ENCODE measurements at places on chromosomes 7 and 10.

GRCh38 chr7:30433082-30433481 is 45.5 kb downstream of the NOD1 start:
- no peak for DNase-seq

DNA sequence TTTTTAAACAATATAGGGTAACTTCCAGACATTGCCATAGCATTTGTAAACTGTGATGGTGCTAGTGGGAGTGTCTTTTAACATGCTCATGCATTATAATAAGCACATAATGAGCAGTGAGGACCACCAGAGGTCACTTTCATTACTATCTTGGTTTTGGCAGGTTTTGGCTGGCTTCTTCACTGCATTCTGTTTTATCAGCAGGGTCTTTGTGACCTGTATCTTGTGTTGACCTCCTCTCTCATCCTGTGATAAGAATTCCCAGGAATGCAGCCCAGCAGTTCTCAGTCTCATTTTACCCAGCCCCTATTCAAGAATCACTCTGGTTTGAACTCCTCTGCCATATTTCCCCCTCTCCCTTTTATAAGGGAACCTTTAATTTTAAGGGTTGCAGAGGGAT is 91.3 kb downstream of the ZNF467 start:
- no peak for DNase-seq

DNA sequence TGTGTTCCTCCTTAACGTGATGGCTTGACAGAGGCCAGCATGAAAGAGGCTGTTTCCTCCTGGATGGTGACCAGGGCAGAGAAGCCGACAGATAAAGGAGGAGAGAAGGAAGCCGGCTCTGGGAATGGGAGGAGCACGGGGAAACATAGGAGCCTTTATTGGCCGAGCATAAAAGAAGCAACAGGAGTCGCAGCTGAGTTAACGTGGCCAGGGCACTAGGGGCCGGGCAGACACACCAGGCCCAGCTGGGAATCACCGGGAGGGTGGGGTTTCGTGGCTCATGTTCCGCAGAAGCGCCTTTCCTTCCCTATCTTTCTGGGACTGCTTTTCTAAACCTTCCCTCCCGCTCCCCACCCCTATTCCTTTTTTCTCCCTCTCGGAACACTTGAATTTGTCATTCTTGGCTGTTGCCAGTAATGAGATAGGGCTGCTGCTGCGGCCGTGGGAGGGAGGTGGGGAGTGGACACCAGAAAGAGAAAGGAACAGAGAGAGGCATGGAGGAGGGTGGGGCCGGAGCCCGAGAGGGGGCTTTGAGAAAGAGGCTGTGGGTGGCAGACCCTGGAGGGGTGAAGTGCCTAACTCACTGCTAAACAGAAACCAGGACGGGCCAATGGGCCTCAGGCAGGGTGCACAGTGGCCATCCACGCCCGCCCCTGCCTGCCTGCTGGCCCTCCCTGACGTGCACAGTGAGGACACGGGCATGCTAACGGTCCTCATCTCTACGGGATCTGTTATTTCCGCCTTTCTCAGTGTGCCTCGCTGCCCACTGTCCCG is 65.2 kb downstream of the COL13A1 start:
- no peak for DNase-seq

DNA sequence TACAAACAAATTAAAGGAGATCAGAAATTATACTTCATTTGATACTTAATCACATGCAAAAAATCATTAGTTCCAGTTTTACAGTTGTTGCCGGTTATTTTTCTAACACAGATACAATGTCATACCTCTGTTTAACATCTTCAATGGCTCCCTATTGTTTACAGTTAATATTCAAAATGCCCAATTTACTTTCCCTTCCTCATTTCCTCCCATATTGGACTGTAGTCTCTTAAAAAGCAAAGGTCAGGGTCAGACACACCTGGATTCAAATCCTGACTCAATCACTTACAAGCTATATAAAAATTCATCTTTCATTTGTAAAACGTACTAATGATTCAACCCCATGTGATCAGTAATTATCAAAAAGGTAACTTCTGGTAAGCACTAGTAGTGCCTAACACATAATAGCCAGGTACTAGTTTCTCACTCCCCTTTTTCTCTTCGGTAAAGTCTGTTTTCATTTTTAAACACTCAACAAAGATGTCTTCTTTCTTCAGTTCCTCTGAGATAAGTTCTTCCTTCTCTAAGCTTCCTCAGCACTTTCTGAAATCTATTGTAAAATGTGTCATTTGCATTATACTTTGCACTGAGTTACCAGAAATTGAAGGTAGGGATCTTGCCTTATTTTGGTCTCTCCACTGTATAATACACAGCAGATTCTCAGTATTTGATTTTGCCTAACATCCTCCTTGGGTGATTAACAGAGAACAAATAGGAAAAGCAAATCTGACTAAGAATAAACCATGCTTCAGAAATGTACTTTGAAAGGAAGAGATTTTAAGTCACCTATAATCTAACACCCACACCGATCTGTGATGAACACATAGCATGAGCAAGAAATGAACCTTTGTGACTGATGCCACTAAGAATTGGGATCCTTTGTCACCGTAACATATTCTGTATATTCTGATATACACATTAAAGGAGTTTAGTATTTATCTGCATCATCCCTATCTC is 16.1 kb downstream of the KMT2C start:
- no peak for DNase-seq

DNA sequence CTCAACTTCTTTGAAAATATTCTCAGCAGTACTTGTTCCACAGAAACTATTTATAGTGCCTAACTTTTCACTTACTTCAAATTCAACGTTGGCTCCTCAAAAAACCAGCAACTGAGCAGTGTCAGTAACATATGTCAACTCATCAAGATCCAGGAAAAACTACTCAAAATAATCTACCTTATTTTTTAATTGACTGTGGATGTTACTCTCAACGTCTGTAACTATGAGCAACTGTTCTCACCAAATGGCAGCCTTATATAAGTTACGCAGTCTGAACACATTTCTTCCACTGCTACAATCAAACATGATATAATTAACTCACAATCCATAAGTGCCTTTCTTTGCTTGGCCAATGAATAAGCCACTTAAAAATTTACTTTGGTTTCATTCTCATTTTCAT is 77.8 kb downstream of the SP8 start:
- DNase-seq, result no peak

GRCh38 chr10:75605096-75605495 is 173.7 kb downstream of the LRMDA start:
- no peak for DNase-seq

DNA sequence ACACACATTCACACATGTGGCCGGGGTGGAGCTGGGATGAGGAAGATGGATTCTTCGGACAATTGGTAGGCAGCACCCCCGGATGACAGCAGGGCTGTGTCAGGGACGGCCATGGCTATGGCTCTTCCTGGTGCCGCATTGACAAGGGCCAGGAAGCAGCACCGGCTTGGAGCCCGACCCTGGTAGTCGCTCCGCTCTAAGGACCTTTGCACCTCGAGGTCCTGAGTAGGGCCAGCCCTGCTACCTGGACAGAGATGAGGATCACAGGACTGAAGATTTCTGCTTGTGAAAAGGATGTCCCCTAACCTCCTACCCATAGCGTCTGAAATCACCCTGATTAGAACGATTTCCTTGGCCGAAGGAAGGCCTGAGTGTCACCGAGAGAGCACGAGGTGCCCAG is 134.1 kb downstream of the ADARB2 start:
- DNase-seq, result no peak

DNA sequence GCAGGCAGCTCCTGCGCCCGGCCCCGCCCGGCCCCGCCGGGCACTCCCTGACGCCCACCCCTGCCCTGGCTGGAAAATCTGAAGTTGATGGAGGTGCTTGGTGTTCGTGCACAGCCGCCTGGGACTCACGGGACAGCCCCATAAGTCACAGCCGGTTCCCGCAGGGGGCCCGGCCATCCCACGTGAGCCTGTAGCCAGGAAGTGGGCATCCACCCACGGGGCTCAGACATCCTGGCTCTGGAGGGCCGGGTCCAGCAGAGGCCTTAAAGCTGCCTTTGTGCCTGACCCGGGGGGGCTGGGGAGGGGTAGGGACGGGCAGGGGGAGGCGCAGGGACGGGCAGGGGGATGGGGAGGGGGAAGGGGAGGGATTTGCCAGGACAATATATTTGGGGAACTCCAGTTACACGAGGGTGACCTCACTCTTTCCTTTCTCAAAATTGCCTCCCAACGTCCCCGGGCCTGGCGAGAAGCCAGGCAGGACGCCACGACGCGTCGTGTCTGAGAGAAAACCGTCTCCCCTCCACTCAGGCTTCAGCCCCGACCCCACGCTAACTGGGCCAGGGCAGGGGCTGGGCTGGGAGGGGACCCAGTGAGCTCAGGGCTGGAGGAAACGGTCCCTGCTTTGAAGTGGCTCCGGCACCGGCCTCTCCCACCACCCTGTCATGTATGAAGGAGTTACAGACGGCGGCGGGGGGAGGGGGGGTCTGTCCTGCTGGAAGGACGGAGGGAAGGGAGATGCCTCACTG is 82.1 kb upstream of the PDGFA start:
- no peak for DNase-seq

- DNase-seq, result no peak
Observed at GRCh38 chr10:69910561-69910960, 108.9 kb downstream of the COL13A1 start.

DNA sequence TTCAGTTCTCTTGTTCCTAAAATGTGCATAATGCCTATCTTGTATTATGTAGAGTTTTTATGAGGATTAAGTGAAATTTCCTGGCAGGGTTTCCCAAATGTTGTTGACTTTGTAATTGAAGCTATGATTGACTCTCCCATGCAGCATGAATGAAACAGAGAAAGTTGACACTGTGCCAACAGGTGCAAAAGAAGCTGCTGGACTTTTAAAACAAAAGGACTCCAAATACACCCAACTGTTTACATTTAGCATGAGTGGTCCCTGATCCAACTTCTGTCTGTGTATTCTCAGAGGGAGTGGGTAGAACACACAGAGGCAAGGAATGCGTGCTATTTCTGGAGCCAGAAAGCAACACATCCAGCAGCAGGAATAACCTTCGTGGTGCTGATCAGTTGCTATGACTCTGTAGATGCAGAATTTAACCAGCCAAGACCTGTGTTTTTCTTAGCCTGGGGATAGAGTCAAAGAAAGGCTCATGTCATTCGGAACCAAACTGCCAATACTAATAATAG is 14.4 kb upstream of the RBM20 start:
- DNase-seq, result no peak

DNA sequence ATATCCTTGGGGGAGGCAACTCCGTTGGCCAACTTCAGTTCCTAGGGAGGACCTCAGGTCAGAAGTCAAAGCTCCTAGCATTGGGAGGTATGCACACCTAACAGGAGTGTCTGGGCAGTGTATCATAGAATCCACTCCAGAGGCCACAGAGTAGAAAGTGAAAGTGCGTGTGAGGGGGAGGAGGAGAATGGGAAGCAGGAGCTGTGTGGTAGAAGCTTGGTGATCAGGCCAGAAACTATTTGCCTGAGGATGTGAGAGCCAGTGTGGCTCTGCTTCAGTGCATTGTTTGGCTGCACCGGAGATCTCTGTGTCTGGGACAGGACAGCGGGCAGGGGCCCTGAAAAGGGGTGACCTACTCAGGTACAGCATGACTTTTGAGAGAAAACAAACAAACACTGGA is 557.4 kb upstream of the VSTM2A start:
- DNase-seq, result no peak

DNA sequence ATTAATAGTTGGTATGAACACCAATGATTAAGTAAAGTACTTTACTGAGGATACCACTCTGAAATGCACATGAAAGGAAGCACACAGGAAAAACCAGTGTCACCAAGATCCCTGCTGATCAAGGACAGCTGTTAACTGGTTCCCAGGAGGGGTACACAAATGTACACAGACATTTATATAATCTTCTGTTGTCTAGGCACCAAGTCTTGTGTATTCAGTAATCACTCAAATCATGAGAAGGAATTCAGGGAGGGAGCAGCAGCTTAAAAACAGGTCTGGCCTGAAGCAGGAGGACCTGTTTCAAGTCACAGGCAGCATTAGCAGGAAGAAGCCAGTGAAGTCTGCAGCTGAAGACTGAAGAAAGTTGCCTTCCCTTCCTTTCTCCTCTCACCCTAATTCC is 18.7 kb downstream of the MPP7 start:
- DNase-seq, result no peak

DNA sequence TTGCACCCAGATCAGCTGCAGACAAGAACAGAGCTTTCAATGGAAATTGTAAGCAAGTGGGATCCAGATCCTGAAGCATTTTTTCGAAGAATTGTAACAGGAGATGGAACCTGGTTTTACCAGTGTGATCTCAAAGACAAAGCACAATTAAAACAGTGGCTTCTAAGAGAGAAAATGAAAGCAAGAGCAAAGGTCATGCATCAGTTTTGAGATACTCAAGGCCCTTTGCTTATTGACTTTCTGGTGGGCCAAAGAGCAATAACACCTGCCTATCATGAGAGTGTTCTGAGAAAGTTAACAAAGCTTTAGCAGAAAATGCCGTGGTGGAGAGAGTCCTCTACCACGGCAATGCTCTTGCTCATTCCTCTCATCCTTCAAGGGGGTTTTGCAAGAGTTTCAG is 194.8 kb downstream of the TMEM178B start:
- no peak for DNase-seq

DNA sequence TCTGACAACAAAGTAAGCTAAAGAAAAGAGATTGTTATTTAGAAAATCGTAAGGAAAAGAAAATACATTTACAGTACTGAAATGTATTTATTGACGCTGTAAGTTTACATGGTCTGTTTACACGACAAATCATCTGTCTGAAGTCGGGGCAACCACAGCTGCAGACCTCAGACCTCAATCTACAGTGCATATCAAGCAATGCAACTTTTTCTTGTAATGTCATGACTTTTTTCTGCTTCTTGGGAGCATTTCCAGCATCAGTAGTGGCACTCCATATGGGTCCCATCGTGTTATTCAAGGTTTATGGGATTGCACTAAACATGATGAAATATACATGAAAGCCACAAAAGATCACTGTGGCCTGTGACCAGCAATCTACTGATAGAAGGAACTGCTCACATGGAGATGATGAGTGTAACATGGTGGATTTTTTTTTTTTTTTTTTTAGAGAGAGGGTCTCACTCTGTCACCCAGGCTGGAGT is 77.1 kb downstream of the MTPN start:
- DNase-seq, result no peak

GRCh38 chr7:46755120-46756034 is 826.5 kb downstream of the TNS3 start:
- no peak for DNase-seq

DNA sequence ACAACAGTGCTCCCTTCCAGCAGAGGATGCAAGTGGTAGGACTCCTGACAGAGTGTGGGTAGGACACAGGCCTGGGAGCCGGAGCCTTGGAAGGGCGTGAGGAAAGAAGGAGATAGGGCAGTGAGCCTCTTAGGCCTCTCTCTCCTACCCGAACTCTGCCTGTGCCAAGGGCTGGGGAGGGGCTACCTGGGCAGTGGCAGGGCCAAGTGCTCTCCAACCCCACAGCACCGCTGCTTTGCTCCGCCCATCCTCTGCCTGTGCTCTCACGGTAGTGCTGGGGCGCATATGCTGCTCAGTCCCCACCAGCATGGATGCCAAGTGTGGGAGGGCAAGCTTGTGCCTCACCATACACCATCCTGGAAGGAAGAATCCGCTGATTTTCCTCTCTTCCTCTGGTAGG is 7.5 kb downstream of the FAM131B start:
- DNase-seq, result no peak

All from esophagus squamous epithelium (tissue), 5 donors.